ENCODE measurements at places on chromosomes 4 and X.

DNA sequence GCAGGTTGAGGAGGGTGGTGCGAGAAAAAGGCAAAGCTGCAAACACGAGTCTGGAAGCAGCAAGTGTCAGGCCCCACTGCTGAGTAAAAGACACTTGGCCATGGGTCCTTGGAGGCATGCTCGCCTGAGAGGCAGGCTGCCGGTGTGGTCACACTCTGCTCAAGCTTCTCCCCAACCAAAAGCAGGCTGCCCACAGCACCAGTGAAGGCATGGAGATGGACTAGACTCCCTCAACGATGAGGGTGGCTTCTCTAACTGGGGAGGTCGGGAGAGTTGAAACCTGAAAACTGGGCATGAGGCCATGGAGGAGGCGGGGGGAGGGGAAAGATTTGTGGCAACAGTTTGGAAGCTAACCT lies 86.5 kb downstream of the ATG4A start:
- no peak for DNase-seq

GRCh38 chr4:53619431-53619830 lies 28.1 kb upstream of the LNX1 start:
- no peak for DNase-seq

GRCh38 chr4:109424093-109424841 lies 9.3 kb upstream of the SEC24B start:
- no peak for DNase-seq

DNA sequence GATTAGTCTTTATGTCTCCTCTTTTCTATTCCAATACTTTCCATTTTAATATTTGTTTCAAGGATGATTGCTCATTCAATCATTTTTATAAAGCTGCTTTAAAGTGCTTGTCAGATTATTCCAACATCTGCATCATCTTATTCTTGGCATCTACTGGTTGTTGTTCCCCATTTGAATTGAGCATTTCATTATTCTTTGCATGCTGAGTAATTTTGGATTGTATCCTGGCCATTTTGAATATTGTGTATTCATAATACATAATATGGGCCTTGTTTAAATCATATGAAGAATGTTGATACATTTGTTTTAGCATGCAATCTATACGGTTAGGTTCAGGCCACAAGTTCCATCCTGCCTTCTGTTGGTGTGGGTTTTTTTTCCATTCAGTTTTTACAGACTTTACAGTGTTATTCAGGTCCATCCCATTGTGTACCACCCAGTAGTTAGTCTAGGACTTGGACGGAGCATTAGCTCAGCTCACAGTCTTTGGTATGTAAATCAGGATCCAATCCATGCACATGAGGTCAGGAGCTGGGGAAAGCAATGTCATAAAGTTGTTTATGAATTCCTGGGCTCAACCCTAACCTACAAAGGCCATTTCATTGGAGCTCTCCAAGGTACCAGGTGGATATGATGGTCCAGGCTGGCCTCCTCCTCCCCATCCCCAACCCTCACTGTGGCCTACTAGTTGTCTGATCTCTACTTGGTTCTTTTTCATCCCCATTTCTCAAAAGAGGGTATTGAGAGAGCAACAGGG lies 20.3 kb downstream of the RGN start:
- DNase-seq: no peak

GRCh38 chr4:3520796-3521600 lies 11.2 kb downstream of the LRPAP1 start:
- DNase-seq: no peak

DNA sequence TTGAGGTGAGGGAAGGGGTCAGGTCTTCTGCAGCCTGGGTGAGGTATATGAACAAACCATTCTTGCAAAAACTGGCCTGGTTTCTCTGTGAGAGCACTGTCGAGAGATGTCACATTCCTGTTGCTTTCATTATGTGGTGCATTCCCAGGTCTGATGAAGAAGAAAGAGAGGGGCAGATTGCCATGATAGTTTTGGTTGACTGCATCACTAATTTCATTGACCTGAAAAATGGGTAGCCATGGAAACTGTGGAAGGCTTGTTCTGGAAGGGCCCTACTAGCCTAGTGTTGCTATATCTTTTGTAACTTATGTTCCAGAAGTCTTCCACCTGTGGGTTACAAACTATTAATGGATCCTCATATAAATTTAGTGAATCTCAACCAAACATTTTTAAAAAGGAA lies 32.9 kb upstream of the CYBB start:
- DNase-seq: no peak

- no peak for DNase-seq
Measured at GRCh38 chrX:24426340-24426913, 38.7 kb upstream of the PDK3 start.

DNA sequence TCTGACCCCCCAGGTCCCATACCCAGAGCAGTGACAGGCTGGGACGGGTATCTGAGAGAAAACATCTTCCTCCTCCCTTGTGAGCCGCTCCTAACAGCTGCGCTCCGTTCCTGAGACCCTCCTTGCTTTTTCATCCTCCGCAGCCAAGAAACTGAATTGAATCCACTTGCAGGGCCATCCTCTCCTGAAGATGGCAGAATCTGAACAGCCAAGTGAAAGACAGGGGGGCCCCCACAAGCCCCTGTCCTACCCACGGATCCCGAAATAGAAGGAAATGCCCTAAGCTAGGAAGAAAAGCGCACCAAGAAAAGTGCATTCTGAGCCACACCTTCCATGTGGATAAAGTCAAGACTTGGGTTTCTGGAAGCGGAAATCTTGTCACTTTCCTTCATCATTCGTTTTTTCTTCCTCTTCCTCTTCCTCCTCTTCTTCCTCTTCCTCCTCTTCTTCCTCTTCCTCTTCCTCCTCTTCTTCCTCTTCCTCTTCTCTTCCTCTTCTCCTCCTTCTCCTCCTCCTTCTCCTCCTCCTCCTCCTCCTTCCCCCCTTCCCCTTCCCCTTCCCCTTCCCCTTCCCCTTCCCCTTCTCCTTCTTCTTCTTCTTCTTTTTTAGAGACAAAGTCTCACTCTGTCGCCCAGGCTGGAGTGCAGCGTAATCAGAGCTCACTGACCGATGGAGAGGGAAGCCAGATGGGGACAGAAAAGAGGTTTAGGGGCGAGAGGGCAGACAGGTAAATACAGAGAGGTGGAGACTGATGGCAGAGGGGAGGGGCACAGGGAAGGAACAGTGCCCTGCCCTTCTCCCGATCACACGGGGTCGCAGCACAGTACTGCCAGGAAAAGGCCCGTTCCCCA lies 86.0 kb upstream of the WWC2 start:
- no peak for DNase-seq

- DNase-seq: peak; percentile 57
Measured at GRCh38 chrX:46628460-46629371, 55.2 kb downstream of the CHST7 start.

GRCh38 chr4:106343865-106344646 lies 24.5 kb downstream of the GIMD1 start:
- DNase-seq: no peak

GRCh38 chr4:26082565-26082964 lies 168.5 kb downstream of the SMIM20 start:
- no peak for DNase-seq

DNA sequence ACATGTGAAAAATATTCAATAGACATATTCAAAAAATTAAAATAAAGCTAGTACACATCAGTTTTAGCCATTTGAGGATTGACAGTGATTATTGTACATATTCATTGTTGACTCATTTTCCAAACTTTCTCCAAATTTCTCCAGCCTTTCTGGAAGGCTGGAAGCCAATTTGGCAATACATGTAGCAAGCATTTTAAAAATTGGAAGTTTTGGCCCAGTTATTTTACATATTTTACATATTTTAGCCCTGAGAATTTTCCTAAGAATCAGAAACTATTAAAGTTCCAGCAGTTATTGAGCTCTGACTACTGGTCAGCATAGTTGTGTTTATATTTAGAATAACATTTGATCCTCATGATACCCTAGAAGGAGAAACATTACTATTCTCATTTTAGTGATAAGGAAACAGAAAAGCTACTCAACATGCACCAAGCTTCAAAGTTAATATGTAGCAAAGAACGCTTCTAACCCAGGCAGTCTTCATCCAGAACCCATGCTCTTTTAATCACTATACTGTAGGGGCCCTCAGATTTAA lies 3.2 kb downstream of the CABS1 start:
- no peak for DNase-seq

DNA sequence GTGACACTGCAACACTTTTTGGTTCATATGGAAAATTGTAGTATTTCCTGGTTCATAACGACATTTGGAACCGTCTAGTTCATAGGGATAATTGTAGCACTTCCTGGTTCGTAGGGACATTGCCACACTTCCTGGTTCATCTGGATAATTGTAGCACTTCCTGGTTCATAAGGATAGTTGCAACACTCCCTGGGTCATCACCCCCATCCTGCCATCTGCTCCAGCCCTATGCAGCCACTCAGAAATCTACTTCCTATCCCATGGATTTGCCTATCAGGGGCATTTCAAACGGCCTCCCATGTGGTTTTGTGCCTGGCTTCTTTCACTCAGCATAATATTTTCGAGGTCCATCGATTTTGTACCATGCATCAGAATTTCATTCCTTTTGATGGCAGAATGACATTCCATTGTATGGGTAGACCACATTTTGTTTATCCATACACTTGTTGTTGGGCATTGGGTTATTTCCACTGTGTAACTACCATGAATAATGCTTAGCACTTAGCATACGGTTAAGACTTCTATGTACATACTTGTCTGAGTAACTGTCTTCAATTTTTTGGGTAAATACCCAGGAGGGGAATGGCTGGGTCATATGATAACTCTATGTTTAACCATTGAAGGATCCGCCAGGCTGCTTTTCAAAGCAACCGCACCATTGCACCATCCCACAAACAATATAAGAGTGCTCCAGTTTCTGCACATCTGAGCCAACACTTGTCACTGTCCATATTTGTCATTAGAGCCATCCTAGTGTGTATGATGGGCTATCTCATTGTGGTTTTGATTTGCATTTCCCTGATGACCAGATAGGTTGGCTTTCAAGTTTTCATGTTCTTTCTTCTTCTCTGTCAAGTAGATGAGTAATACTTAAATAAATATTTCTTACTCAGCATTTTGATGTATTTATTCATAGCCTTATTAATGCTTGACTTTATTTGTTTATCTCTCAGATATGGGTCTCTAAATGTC lies 58.3 kb upstream of the CD99 start:
- DNase-seq: no peak

DNA sequence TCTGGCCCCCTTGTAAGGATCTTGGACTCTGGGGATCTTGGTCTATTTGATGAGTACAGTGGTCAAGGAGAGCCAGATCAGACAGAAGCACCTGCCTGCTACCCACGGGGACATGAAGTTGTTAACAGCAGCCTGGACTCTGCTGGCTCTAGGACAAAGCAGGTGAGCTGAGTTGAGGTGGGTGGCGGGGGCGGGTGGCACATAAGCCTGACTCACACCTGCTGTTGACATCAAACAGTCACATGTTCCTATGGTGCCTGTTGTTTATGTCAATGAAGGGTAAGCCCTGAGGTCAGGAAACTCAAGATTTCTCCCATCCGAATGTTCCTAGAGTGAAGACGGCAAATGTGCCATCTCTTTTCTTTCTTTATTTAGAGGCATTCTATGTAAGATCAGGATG lies 50.1 kb upstream of the CLNK start:
- no peak for DNase-seq

- no peak for DNase-seq
Measured at GRCh38 chrX:28966331-28966730, 379.1 kb downstream of the IL1RAPL1 start.

GRCh38 chr4:8467016-8467415 lies 26.4 kb downstream of the TRMT44 start:
- no peak for DNase-seq

DNA sequence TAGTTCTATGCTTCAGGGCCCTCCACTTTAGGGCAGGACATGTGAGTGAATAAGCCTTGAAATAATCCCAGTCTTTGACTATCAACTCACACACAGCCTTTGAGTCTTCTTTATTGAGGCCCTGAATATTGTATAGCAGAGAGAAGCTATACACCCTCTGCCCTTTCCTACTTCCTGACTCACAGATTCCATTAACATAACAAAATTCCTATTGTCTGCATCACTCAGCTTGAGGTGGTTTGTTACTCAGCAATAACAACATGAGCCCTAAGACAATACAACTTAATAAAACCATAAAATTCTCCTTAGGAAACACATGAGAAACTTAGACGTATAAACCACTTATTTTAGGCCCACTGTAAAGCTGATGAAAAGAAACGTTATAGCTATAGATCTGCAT lies 680.3 kb upstream of the DIAPH2 start:
- no peak for DNase-seq

DNA sequence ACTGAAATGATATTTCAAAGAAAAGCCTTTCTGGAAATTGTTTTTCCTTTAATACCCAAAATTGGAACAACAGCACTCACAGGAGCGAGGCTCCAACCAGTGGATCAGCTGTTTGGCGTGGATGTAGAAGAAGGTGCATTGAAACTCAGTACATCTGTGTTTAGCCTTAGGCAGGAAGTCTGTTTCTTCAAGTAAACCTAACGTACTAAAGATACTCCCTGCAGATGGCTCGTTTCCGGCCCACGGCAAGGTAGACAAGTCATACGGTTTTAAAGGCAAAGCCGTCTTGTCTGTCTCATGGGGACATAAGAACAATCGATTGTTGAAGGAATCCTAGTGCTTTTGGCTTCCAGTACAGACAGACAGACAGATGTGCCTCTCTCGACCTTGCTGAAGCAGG lies 50.0 kb upstream of the CLCN4 start:
- DNase-seq: no peak

DNA sequence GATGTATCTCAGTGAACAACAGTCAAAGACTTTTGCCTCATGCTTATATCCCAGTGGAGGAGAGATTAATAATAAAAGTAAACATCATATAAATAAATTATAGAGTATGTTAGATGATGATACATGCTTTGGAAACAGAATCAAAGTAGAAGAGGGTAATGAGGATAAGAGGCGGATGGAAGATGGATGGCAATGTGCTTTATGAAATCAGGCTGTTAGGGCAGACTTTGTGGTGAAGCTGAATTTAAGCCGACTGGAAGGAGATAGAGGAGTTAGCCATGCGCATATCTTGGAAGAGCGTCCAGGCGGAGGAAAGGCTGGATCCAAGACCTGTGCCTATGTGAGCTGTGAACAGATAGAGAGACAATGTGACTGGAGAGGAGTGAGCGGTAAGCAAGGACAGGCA lies 74.9 kb upstream of the GUCY1A1 start:
- DNase-seq: no peak

- no peak for DNase-seq
Measured at GRCh38 chr4:70518269-70518668, at the start of gene AMTN. Gene AMTN, plus strand, starts transcription at chr4:70518569. Its CDS starts 209 bp downstream, at chr4:70518778.

GRCh38 chrX:19836337-19836736 lies 51.1 kb downstream of the SH3KBP1 start:
- DNase-seq: no peak

GRCh38 chrX:112705726-112706125 lies 26.0 kb upstream of the LHFPL1 start:
- no peak for DNase-seq

All from activated naive CD4-positive, alpha-beta T cell treated with anti-CD3 and anti-CD28 coated beads, Interleukin-2, amount 50 U/mL, for 72 hours (primary cell).